ENCODE measurements at places on chromosomes 16 and 17. TPM values are rescaled to one million over a fixed set of nuclear protein-coding genes. Genes with fewer than 3 reads are reported as not detected.
A peak's percentile ranks its signal among the peaks of the same experiment; 100 is the strongest.

GRCh38 chr16:65790768-65791167, 575.7 kb upstream of the CDH5 start:
- no peak for DNase-seq
- H3K4me1 ChIP-seq = no peaks in the 10 kb centered on the region
- no peaks in the 10 kb centered on the region for H3K36me3 ChIP-seq
- no peaks in the 10 kb centered on the region for H3K27me3 ChIP-seq
- H3K27ac ChIP-seq = no peak overlapping the region

DNA sequence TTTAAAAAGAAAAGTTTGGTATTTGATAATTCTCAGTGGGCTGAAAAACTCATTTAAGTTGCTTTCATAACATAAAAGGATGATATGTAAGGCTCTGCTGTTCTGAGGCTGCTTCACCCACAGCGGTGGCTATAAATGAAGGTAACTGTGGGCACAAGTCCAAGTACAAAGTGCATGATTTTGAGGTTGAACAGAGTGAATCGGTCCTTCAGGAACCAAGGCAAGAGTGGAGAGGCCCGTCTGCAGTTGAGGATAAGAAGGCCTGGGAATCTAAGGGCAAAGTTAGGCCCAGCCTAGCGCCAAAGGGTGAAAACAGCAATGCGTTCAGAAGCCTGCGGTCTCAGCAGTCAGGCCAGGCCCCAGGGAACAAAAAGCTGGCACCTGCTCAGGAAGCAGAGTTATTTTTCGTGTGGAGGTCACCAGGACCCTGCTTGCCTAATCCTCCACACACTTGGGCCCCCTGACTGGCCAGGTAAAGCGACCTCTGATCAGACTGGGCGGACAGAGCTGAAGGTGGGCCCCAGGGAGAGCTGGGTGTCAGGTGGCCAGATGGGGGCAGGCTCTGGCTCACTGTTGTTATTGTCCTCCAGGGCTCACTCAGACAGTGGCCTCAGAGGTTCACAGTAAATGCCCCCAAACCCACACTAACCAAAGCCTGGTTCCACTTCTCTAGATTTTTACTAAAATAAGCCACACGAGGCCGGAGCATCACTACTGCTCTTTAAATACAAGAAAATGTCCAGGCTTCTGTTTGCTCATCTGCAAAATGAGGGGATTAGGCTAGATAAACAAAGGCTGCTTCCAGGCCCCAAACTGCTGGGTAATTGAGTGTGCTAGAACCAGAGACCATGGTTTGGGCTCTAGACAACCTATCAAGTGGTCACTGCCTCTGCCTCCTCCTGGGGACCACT, 46.5 kb downstream of the TEX2 start:
- H3K27ac ChIP-seq = no peak overlapping the region
- H3K36me3 ChIP-seq = peaks cover 18% of the 10 kb centered on the region
- no peaks in the 10 kb centered on the region for H3K27me3 ChIP-seq

Gene TEKT1
- total RNA-seq = not detected

Gene CYLD
- 135 TPM for total RNA-seq

GRCh38 chr17:40290629-40291280, 3.1 kb downstream of the CDC6 start:
- H3K4me1 ChIP-seq = peaks cover 44% of the 10 kb centered on the region
- peak overlapping the region; percentile 49 for H3K27ac ChIP-seq
- no peaks in the 10 kb centered on the region for H3K27me3 ChIP-seq

DNA sequence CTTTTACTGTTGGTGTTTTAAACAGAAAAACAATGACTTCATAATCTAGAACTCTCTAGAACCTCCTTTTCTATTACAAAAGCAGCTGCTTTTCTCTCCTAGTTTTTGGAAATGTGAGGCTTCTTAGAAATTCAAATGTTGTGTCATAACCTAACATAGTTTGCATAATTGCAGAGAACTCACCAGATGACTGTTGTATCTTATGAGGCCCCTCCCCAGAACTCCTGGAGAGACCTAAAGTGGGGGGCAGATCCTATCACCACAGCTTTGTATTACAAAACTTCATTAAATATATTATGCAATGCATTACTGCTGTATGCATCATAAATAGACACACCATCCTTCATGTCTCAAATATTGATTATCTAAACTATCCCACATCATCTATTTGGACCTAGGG, 538.7 kb upstream of the HSBP1 start:
- no peaks in the 10 kb centered on the region for H3K36me3 ChIP-seq
- H3K27me3 ChIP-seq = peaks cover 3% of the 10 kb centered on the region
- no peak overlapping the region for H3K4me3 ChIP-seq
- no peak for DNase-seq
- H3K4me1 ChIP-seq = no peaks in the 10 kb centered on the region
- no peak overlapping the region for H3K27ac ChIP-seq

DNA sequence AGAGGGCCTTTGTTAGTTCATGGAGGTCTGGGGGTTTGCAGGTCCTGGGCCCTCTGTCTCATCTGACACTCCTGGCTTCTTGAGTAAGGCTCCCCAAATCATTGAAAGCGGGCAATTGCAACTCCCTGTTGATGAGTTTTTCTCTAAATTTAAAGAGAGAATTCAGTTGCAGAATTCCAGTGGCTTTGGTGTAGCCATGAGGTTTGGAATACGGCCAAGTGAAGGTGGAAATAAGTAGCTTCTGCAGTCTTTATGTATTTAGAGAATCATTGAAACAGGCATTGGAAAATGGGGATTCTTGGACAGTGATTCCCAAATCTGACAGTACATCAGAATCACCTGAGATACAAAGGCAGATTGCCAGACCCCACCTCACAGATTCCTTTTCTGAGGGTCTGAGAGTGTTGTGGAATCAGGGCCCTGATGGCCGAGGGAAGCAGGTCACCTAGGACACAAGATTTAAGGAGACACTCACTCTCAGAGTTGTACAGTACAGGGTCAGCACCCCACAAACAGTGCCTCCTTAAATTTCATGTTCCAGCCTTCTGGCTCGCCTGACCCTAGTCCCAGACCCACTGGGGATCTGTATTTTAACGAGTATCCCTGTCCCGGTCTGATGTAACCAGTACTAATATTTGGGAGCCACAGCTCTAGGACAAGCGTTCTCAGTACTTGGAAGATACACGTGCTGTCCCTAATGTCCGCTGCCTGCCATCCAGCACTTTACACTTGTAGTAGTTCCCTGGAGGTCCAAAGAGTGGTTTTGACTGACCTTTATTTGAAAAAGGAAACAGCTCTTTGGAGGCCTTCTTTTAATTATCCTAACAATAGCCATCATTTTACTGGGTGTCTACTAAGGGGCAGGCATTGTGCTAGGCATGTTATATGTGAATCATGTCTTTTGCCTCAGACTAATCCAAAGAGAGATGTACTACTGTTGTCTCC, 37.8 kb downstream of the YPEL2 start:
- H3K4me3 ChIP-seq = no peak overlapping the region
- H3K4me1 ChIP-seq = peaks cover 71% of the 10 kb centered on the region
- H3K27ac ChIP-seq = no peak overlapping the region
- H3K27me3 ChIP-seq = no peaks in the 10 kb centered on the region

Gene VTN
- total RNA-seq = not detected

DNA sequence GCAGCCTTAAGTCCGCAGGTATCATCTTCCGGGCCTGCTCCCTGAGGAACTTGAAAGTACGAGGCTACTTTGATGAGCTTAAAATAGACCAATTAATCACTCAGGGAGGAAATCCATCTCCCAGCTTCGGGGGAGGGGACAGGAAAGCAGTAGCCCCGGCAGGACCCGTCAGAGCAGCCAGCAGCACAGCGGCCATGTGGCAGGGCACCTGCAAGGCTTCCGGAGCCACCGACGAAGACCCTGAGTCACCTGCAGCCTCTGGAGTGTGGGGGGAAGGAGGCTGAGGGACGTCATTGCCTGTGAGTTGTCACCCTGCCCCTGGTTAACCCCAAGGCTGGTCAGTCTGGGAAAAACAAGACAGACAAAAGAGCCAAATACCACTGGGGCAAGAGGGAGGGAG, 4.4 kb upstream of the CYB561 start:
- peak; percentile 48 for DNase-seq
- no peak overlapping the region for H3K27ac ChIP-seq
- H3K4me3 ChIP-seq = no peak overlapping the region
- no peaks in the 10 kb centered on the region for H3K27me3 ChIP-seq
- peaks cover 24% of the 10 kb centered on the region for H3K4me1 ChIP-seq

Gene PIPOX
- 1.5 TPM for total RNA-seq

Gene USB1
- total RNA-seq = 42.2 TPM

DNA sequence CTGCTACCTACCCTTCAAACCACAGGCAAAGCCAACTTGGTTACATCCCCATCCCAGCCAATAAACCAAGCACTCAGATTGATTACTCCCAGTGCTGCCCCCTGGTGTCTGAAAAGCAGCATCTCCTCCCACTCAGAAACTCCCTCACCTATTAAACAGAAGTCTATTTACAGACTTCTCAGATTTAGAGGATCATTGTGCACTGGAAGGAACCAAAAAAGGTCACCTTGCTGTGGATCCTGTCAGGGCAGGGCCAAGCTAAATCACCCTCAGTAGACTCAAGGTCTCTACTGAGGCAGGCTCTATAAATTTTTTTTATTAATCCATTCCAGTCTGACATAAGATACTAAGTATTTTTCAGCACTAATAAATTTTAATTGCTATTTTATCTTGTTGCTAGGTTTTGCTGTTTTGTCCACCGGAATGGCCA, 17.6 kb downstream of the HIGD1B start:
- no peaks in the 10 kb centered on the region for H3K4me1 ChIP-seq
- peak; percentile 69 for DNase-seq
- H3K27me3 ChIP-seq = no peaks in the 10 kb centered on the region

Gene SMIM36
- not detected for total RNA-seq

DNA sequence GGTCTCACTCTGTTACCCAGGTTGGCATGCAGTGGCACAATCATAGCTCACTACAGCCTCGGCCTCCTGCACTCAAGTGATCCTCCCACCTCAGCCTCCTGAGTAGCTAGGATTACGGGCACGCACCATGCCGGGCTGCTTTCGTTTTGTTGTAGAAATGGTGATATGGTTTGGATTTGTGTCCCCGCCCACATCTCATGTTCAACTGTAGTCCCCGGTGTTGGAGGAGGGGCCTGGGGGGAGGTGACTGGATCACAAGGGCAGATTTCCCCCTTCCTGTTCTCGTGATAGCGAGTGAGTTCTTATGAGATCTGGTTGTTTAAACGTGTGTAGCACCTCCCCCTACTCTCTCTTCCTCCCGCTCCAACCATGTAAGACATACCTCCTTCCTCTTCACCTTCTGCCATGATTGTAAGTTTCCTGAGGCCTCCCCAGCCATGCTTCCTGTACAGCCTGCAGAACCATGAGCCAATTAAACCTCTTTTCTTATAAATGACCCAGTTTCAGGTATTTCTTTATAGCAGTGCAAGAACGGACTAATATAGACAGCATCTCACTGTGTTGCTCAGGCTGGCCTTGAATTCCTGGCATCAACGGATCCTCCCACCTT, 6.0 kb downstream of the PDZD9 start:
- peaks cover 12% of the 10 kb centered on the region for H3K4me1 ChIP-seq
- H3K27ac ChIP-seq = no peak overlapping the region
- no peak for DNase-seq
- no peaks in the 10 kb centered on the region for H3K27me3 ChIP-seq
- no peak overlapping the region for H3K4me3 ChIP-seq
- H3K36me3 ChIP-seq = no peaks in the 10 kb centered on the region

GRCh38 chr17:2111691-2112090, 56.8 kb downstream of the HIC1 start:
- DNase-seq = no peak
- no peak overlapping the region for H3K27ac ChIP-seq
- H3K4me1 ChIP-seq = peaks cover 16% of the 10 kb centered on the region
- H3K36me3 ChIP-seq = peaks cover 2% of the 10 kb centered on the region
- H3K27me3 ChIP-seq = no peaks in the 10 kb centered on the region

- peaks cover 3% of the 10 kb centered on the region for H3K27me3 ChIP-seq
- H3K4me3 ChIP-seq = no peak overlapping the region
- no peaks in the 10 kb centered on the region for H3K4me1 ChIP-seq
- no peak overlapping the region for H3K27ac ChIP-seq
Measured at GRCh38 chr16:86418981-86419380, 91.3 kb upstream of the FOXF1 start.

GRCh38 chr16:24294131-24294530, 38.0 kb downstream of the CACNG3 start:
- no peak overlapping the region for H3K4me3 ChIP-seq
- H3K27me3 ChIP-seq = peaks cover 20% of the 10 kb centered on the region
- no peak for DNase-seq
- no peaks in the 10 kb centered on the region for H3K4me1 ChIP-seq
- no peaks in the 10 kb centered on the region for H3K36me3 ChIP-seq

- no peak overlapping the region for H3K27ac ChIP-seq
- no peak for DNase-seq
- no peak overlapping the region for H3K4me3 ChIP-seq
- peaks cover 11% of the 10 kb centered on the region for H3K27me3 ChIP-seq
- peaks cover 40% of the 10 kb centered on the region for H3K4me1 ChIP-seq
- no peaks in the 10 kb centered on the region for H3K36me3 ChIP-seq
Measured at GRCh38 chr17:77830816-77831473, 127.6 kb upstream of the TNRC6C start.

Gene RNF135
- 8.5 TPM for total RNA-seq
